Kidney (tissue), 22 donors: ENCODE measurements at places on chromosomes 16 and 17. TPM values are rescaled to one million over a fixed set of nuclear protein-coding genes. Genes with fewer than 3 reads are reported as not detected.
A peak's percentile ranks its signal among the peaks of the same experiment; 100 is the strongest.

DNA sequence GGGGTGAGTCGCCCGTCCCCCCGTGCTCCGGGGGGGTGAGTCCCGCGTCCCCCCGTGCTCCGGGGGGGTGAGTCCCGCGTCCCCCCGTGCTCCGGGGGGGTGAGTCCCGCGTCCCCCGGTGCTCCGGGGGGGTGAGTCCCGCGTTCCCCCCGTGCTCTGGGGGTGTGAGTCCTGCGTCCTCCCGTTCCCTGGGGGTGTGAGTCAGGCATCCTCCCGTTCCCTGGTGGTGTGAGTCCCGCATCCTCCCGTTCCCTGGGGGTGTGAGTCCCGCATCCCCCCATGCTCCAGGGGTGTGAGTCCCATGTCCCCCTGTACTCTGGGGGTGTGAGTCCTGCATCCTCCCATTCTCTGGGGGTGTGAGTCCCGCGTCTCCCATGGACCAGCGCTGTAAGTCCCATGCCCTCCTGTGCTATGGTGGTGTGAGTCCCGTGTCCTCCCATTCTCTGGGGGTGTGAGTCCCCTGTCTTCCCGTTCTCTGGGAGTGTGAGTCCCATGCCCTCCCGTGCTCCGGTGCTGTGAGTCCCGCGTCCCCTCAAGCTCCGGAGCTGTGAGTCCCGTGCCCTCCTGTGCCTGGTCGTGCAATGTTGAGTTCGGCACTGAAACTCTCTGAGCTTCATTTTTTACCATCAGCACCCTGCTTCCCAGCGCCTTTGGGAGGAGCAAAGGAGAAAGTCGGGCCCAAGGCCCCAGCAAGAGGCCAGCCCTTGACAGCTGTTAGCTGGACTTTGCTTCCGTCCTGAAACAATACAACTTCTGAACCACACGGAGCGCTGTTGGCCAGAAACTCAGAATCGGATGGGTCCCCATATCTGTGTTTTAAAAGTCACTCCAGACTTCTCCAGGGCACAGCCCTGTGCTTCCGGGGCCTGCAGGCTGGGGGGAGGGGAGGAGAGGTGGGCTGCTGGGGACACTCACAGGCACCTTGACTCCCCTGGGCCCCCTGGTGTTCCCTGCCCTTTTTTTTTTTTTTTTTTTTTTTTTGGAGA, 11.5 kb upstream of the ZC3H18 start:
- no peak for DNase-seq

GRCh38 chr17:80961541-80962330, 29.9 kb upstream of the CHMP6 start:
- DNase-seq = peak; percentile 56

GRCh38 chr17:35297666-35298065, 54.8 kb downstream of the SLFN5 start:
- no peak for DNase-seq

DNA sequence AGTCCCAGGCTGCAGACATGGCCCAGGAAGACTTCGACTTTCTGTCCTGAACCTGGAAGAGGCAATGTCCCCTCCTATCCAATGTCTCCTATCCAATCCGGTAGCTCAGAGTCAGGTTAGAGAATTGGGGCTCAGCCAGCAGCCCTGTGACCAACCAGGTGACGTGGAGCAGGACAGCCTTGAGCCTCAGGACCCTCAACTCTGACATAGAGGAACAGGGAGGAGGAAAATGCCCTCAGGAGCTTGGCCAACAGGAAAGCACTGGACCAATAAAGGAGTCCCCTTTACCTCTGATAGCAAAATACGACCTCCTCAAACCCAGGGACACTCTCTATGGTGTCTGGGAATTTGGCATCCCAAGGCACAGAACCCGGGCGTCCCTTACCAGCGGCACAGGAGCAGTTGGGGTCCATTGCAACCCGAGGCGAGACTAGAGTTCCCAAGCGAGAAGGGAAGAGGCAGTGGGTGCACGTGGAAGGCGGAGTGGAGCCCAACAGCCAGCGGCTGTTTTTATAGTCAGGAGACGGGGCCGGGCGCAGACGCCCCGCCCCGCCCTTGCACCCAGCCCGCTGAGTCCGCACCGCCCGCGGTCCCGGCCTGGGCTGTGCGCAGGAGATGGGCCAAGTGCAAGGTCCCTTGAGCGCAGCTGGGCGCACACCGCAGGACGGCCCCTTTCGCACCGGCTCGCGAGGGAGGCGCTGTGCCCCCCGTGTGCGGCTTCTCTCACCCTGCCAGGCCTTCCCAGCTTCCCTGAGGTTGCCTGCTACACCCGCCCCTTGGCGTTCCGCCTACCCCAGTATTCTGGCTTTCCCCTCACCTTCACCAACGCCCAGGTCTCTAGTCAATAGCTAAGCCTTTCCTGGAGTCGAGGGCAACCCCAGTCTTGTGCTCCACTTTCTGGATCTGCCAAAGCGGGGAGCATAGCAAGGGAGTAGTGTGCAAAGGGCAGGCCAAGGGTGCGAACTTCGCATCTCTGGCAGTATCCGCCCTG, at the start of gene MT1G:
Gene MT1G (minus strand): TSS at position 485 of the 991 bp plus-strand sequence. CDS start 72 bp downstream, at position 413.
- peak; percentile 50 for DNase-seq

Gene CHST5
- 0.13 TPM for total RNA-seq

DNA sequence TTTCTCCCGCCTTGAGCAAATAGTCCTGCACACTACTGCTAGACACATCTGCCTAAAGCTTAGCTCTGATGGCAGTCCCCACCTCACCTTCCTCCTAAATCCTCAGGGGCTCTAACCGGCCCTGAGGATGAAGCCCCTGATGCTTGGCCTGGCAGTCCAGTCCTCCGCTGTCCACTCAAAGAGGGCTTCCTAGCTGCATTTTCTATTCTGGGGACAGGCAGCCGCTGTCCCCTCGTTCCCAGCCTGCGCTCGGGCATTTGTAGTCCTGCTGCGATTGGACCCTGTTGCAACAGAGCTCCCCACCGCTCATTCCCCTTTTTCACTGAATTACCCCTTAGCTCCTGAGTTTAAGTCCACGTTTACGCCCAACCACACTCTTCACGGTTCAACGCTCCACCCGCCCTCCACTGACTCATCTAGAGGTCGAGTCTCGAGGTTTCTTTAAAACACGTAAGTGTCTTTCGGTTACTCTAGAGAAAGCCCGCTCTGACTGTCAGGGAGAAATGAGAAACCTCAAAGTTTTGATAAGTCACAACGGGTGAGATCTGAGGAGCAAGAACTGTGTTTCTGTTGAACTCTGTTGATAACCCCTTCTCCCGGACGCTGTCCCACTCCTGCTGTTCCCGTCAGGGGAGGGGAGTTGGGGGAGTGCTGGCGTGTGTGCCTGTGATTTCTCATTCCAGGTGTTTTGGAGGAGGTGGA, 4.5 kb downstream of the CCR7 start:
- peak; percentile 85 for DNase-seq

GRCh38 chr16:67683767-67684166, 17.2 kb downstream of the C16orf86 start:
- DNase-seq = no peak

DNA sequence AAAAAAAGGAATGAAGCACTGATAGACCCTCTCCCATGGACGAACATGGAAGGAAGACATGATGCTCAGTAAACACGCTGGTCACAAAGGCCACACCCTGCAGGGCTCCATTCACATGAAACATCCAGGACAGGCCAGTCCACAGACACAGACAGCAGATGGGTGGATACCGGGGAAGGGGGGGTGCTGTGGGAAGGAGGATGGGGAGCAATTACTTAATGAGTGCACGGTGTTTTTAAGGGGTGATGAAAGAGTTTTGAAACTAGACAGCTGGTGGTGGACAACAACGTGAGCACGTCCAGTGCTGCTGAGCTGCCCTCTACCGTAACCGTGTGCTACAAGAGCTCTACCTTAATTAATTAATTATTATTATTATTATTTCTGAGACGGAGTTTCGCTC, 6.0 kb upstream of the SLC16A3 start:
- no peak for DNase-seq

Gene WNK4
- 14.9 TPM for total RNA-seq
